Lung microvascular endothelial cell (primary cell): ENCODE measurements at places on chromosomes 3 and 15. TPM values are rescaled to one million over a fixed set of nuclear protein-coding genes. Genes with fewer than 3 reads are reported as not detected.

Gene UBE3A
- 27.5 and 48.8 TPM in 2 replicates for total RNA-seq

Gene LYZL4
- total RNA-seq, result not detected in 2 replicates

Gene MLF1
- 4.8 TPM in 2 replicates for total RNA-seq

Gene FAM174B
- total RNA-seq, result 57.3 and 92.3 TPM in 2 replicates

Gene GOLGA8G
- not detected in 2 replicates for total RNA-seq

Gene TMC3
- total RNA-seq, result not detected in 2 replicates

Gene FAIM
- total RNA-seq, result 6.1 and 9.3 TPM in 2 replicates

Gene RETNLB
- total RNA-seq, result not detected in 2 replicates

Gene CHRNA3
- total RNA-seq, result not detected in 2 replicates

Gene CCDC191
- total RNA-seq, result 0.44 and 0.79 TPM in 2 replicates

Gene GCHFR
- total RNA-seq, result 17.5 and 20.7 TPM in 2 replicates

Gene CHRNA5
- total RNA-seq, result 1.8 and 2.4 TPM in 2 replicates

Gene FRMD4B
- 36.6 and 73.2 TPM in 2 replicates for total RNA-seq

Gene HTR3E
- not detected in 2 replicates for total RNA-seq

Gene NPAP1
- not detected in 2 replicates for total RNA-seq

Gene BCL2A1
- 0.44 TPM in 1 of 2 replicates, not detected in the other for total RNA-seq

Gene GPR62
- not detected in 2 replicates for total RNA-seq

Gene TTLL13
- total RNA-seq, result under 0.01 TPM in 2 replicates

Gene WDR93
- total RNA-seq, result not detected in 2 replicates

Gene CASR
- total RNA-seq, result not detected in 2 replicates

Gene MCF2L2
- total RNA-seq, result 0.20 and 0.22 TPM in 2 replicates

Gene CHRM5
- 0.20 and 0.22 TPM in 2 replicates for total RNA-seq

Gene GUCA1C
- not detected in 2 replicates for total RNA-seq
